ENCODE measurements at places on chromosomes 13 and 19.

GRCh38 chr13:51727634-51728274 is 76.2 kb downstream of the DHRS12 start:
- no peak for DNase-seq

DNA sequence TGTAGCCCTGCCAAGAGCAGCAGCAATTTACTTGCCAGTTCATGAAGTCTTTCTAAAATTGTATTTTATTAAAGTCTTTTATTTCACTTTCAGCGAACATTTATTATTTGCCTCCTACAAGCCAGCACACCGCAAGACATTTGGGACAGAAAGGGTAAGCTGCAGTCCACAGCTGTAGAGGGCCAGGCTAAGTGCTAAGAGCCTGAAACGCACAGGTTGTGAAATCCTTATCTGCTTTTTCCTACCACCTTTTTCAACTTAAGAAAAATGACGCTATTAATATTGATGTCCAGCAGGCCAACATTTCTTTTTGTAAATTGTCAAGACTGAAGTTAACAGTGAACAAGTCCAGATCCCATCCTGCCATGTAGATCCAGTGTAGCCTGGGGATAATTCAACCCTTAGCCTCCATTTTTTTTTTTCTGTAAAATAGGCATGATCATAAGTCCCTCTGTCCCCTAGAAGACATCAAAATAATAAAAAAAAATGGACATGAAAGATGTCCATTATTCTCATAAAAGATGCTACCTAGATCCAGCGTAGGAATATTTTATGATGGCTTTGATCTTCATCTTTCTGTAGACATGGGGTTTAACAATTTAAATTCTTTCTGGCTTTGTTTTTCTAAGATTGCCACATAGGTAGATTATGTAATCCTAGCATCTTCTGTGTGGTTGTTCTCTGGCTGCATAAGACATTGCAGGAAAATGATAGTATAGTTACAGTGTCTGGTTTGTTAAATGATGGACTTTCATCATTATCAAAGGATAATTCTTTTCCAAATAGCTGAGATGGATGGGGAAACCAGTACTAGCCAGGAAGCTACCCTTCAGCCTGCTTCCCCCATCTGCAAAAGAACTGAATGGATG is 128.4 kb downstream of the SHISA2 start:
- no peak for DNase-seq

GRCh38 chr13:44263751-44264620 is 109.6 kb upstream of the SERP2 start:
- DNase-seq, result no peak

- DNase-seq, result no peak
These were observed 25.5 kb downstream of the CYP2B6 start for GRCh38 chr19:41016488-41017071.

GRCh38 chr19:48676887-48677286 is 4.1 kb upstream of the NTN5 start:
- no peak for DNase-seq

GRCh38 chr19:48915757-48916156 is 15.6 kb downstream of the NUCB1 start:
- no peak for DNase-seq

- no peak for DNase-seq
These were observed 487.1 kb downstream of the SLITRK6 start for GRCh38 chr13:85312071-85312470.

DNA sequence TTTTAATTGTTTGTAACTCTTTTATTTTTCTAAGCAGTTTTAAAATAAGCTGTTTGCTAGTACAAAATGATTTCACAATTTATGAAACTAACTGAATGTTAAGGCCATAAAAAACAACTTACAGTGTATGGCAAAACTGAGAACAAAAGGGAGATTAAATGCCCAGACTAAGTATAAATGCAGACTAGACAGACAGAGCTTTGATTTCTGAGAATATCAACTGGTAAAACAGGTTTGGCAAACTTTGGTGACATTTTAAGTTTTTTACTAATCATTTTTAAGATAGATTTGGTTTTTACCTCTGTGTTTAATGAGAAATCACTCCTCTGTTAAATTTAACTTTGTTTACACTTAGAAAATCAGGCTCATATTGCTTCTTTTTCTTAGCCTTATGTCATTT is 127.5 kb upstream of the KLF5 start:
- no peak for DNase-seq

GRCh38 chr13:50080911-50081678 is 65.9 kb downstream of the KCNRG start:
- DNase-seq, result peak; percentile 48

GRCh38 chr13:100089465-100090032 is 656 bp downstream of the PCCA start:
- DNase-seq, result no peak

- DNase-seq, result peak; percentile 20
These were observed 9.9 kb downstream of the MYDGF start for GRCh38 chr19:4660181-4660791.

- no peak for DNase-seq
These were observed 239.1 kb downstream of the KLF12 start for GRCh38 chr13:73894995-73895571.

- DNase-seq, result no peak
These were observed 66.8 kb downstream of the FNDC3A start for GRCh38 chr13:49042476-49042875.

- DNase-seq, result peak; percentile 49
These were observed 3.9 kb downstream of the SLC1A5 start for GRCh38 chr19:46784262-46785053.

- DNase-seq, result peak; percentile 55
These were observed 512 bp downstream of the CC2D1A start for GRCh38 chr19:13906521-13906904.

- DNase-seq, result no peak
These were observed 109.5 kb upstream of the MBNL2 start for GRCh38 chr13:97112446-97113152.

DNA sequence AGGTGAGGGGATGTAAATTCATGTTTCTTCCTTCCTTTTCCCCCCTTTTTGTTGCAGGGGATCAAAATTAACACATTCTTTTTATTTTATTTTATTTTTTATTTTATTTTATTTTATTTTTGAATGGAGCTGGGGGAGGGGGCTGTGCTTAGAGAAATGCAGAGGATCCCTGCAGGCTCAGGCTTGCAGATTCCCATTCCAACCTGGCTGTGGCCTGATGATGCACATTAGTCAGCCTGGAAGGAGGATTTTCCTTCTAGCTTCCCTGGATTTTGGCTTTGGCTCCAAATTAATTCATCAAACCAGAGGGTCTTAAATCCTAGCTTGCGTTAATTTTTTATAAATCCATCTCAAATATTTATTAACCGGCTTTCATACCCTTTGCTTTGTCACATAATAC is 67.0 kb downstream of the FREM2 start:
- no peak for DNase-seq

DNA sequence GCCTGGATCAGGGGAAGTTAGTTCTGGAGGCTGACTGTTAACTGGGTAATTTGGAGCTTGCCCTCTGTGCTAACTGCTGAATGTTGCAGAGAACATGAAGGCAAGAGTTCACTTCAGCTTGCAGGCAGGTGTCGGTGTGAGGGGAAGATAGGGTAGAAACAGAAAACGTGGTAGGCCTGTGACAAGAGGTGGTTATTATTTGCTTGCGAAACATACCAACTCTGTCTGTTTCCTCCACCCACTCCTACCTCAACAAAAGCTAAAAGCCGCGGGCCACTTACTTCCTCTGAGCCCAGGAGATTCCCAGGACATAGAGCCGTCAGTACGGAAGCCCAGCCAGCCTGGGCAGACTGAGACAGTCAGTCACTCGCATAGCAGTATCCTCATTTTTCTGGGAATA is 119.2 kb upstream of the ABCC4 start:
- no peak for DNase-seq

- DNase-seq, result peak; percentile 40
These were observed 31.1 kb downstream of the DNM2 start for GRCh38 chr19:10748927-10749434.

DNA sequence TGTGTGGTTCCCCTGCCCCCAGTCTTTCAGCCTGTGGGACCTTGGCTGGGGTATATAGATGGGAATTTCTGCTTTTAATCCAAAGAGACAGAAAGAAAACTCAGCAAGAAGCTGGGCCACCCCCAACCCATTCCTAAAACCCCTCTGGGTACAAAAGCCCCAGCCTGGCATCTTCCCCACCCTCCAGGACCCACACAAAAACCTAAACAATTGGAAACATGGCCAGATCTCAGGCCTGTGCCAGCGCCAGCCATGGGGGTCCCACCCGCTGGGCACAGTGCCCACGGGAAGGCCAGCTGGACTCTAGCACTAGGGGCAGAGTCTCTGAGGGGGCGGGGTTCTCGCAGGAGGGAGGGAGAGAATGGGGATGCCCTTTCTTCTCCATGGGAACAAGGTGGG is 8.6 kb downstream of the LYL1 start:
- no peak for DNase-seq

GRCh38 chr13:90103099-90103784 is 1244.2 kb upstream of the MIR17HG start:
- no peak for DNase-seq

GRCh38 chr13:100356426-100356825 is 232.2 kb downstream of the GGACT start:
- no peak for DNase-seq

DNA sequence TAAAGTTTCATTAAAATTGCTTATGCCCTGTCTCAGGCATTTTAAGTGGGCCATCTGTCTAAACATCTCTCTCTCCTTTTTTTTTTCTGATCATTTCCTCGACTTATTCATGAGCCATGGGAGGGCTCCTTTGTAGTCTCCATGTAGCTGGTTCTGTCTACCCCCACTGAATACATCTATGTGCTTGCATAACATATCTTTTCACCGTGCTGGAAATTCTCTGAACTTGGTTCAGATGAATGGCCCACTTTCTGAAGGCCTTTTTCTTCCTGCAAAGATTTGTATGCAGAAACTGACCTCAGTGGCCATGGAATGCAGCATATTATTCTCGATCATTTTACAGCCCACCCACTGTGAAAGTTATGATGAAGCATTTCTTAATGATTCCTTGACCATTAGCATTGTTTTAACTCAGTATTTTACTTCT is 225.3 kb downstream of the GGACT start:
- DNase-seq, result no peak

GRCh38 chr19:46954993-46955812 is 64.4 kb upstream of the NPAS1 start:
- peak; percentile 37 for DNase-seq

DNA sequence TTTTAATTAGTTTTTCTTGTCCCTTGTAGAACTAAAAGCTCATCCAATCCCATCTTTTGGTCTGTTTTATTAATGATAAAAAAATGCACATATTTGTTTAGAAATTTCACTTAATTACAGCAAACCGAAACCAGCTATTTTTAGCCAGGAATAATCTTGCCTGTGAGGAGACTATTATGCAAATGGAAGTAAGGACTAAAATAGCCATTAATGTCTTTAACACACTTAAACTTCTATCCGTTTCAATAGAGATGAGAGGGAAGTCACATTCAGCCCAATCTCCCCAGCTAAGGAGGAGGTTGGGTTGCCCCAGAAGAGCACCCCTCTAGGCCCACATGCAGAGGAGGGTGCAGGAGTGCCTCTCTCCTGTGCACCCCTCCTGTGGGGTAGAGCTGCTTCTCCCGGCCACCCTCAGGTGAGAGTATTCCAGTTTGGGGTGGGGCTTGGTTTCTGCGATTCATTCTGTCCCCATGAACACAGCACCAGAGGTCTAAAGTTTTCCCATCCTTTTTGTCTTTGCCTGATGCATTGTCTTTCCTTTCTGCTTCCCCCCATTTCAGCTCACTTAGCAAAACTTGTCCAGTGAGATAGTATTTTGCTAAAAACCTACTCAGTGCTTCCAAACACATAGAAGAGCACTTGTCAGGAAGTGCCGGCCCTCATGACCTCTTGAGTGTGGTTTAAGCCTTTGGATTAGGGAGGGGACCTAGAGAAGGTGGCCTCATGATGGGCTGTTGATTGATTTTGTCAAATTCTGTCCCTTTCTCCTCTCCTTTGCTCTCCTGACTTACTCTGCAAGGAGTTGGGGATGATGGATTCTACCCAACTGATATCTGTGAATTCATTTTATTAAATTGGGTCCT is 28.2 kb downstream of the FGF9 start:
- no peak for DNase-seq

DNA sequence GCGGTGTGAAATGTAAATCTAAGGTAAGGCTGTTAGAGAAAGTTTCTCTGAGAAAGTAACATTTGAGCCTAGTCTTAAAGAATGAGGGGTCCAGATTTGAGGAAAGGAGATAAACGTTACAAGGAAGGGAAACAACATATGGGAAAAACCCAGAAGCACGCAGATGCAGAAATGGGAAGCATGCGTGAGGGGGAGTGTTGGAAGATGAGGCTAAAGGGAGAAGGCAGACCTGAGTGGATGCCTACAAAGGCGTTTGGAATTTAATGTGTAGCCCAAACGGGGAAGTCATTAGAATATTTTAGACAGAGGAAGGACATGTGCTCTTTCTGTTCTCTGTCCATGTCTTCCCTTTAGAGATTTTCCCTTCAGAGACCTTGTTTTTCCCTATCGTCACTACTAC is 61.0 kb downstream of the TPT1 start:
- no peak for DNase-seq

GRCh38 chr19:31718032-31718431 is 368.8 kb upstream of the TSHZ3 start:
- DNase-seq, result no peak

- DNase-seq, result no peak
These were observed 125.9 kb downstream of the COL4A2 start for GRCh38 chr13:110433014-110433413.
